ENCODE measurements at places on chromosomes 6 and 20. TPM values are rescaled to one million over a fixed set of nuclear protein-coding genes. Genes with fewer than 3 reads are reported as not detected.

GRCh38 chr6:133230052-133230451 is 11.1 kb upstream of the EYA4 start:
- no peak overlapping the region for H3K4me3 ChIP-seq
- H3K4me1 ChIP-seq: no peaks in the 10 kb centered on the region
- no peak for DNase-seq
- H3K27me3 ChIP-seq: no peaks in the 10 kb centered on the region
- H3K27ac ChIP-seq: no peak overlapping the region
- no peaks in the 10 kb centered on the region for H3K36me3 ChIP-seq

GRCh38 chr6:133697185-133697584 is 191.7 kb upstream of the TCF21 start:
- H3K4me1 ChIP-seq: peaks cover 3% of the 10 kb centered on the region
- DNase-seq: no peak
- no peak overlapping the region for H3K27ac ChIP-seq
- H3K4me3 ChIP-seq: no peak overlapping the region
- H3K27me3 ChIP-seq: no peaks in the 10 kb centered on the region
- H3K36me3 ChIP-seq: no peaks in the 10 kb centered on the region

DNA sequence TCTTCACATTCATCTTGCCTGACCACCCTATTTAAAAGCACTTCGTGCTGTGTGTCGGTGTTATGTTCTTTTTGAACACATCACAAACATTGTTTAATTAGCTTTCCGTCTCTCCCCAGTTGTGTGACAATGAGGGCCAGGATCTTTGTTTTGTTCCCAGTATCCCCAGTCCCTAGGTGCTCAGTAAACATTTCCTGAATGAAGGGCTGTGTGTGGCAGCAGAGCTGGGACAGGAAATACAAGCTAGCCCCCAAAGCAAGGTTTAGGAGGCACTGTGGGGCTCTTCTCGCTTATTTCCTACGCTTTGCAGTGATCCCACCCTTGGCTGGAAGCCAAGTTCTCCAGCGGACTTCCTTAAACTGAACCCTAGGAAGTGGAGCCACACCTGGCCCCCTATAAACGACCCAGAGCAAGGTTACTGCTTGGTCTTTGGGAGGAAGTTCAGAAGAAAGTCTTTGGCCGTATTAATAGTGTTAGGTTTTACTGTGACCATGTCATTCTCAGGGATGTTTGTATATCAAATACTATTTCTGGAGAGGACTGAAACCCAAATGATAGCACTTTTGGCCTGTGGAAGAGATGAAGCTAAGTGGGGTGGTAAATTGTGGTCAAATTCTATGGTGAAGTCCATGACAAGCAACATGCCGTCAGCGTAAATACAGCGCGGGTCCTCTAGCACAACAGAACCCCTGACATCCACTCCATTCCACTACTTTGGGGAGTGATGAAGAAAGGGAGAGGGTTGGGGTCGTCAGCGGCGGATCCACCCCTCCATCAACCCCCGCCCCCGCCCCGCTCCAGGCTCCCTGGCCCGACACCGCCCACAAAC is 570 bp upstream of the FANCE start:
- H3K4me1 ChIP-seq: peaks cover 24% of the 10 kb centered on the region
- peak overlapping the region; percentile 43 for H3K27ac ChIP-seq
- H3K4me3 ChIP-seq: peak overlapping the region; percentile 11
- H3K36me3 ChIP-seq: peaks cover 10% of the 10 kb centered on the region

- no peak overlapping the region for H3K27ac ChIP-seq
- no peaks in the 10 kb centered on the region for H3K36me3 ChIP-seq
- DNase-seq: peak; percentile 78
- no peaks in the 10 kb centered on the region for H3K27me3 ChIP-seq
These were observed 83.0 kb downstream of the SNX5 start for GRCh38 chr20:17885544-17885943.

DNA sequence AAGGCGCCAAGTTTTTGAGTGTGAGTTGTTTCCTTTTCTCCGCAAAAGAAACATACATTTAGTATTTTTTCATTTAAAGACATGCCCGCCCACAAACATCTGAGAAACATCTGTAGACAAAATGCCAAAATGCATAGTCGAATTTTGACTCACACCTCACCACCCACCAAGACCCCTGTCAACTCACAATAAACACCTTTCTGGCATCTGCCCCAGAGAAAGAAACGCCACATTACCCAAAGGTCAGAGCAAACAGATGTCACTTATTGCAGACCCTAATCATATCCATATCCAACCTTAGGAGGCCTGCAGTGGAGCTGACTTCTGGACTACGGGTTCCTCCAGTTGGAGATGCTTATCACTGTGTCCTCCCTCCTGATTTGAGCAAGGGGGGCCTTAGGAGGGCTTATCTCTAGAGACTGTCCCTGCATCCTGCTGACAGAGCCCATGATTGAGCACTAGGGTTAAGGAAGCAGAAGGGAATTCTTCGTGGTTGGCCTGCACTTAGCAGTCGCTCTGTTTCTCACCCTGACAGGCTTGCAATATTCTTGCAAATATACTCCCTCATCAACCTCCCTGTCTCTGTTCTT is 90.5 kb upstream of the TBX18 start:
- no peaks in the 10 kb centered on the region for H3K27me3 ChIP-seq
- no peak for DNase-seq
- H3K4me1 ChIP-seq: no peaks in the 10 kb centered on the region
- H3K36me3 ChIP-seq: no peaks in the 10 kb centered on the region
- no peak overlapping the region for H3K4me3 ChIP-seq

- no peak overlapping the region for H3K27ac ChIP-seq
- peaks cover 6% of the 10 kb centered on the region for H3K4me1 ChIP-seq
- peak; percentile 59 for DNase-seq
- no peaks in the 10 kb centered on the region for H3K27me3 ChIP-seq
These were observed 76.4 kb upstream of the RNF24 start for GRCh38 chr20:4091490-4092479.

DNA sequence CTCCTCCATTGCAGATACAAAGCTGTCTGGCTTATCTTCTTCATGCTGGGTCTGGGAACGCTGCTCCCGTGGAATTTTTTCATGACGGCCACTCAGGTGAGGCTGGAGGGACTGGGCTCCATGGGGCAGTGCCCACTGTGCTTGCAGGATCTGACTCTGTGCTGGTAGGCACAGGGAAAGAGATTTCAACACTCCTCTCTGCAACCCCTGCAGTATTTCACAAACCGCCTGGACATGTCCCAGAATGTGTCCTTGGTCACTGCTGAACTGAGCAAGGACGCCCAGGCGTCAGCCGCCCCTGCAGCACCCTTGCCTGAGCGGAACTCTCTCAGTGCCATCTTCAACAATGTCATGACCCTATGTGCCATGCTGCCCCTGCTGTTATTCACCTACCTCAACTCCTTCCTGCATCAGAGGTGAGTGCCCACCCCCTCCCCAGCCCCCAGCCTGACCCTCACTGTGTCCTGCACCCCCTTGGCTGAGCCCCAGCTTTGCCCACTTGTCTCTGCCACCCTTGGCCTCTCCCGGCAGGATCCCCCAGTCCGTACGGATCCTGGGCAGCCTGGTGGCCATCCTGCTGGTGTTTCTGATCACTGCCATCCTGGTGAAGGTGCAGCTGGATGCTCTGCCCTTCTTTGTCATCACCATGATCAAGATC is 6.1 kb downstream of the SLC29A1 start:
- H3K36me3 ChIP-seq: peaks cover 64% of the 10 kb centered on the region
- no peak overlapping the region for H3K4me3 ChIP-seq
- peaks cover 64% of the 10 kb centered on the region for H3K4me1 ChIP-seq
- H3K27ac ChIP-seq: no peak overlapping the region
- DNase-seq: no peak

DNA sequence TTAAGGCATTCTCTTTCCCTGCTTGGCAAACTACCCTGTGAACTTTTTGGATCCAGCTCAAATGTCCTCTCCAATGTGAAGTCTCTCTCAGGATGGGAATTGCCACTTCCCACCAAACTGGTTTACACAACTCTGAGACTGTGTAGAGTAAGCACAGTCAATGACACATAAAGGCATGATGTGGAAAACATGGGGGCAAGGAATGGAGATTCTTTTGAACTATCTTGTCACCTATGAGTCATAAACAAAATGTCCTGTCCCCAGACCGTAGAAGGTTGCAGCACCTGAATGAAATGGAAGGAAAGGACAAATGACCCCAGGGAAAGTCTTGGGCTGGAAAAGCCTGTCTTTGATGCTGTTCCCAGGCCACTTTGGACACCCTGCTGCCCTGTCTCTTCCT is 11.0 kb upstream of the KIF13A start:
- no peaks in the 10 kb centered on the region for H3K27me3 ChIP-seq
- no peaks in the 10 kb centered on the region for H3K36me3 ChIP-seq
- H3K4me3 ChIP-seq: no peak overlapping the region

DNA sequence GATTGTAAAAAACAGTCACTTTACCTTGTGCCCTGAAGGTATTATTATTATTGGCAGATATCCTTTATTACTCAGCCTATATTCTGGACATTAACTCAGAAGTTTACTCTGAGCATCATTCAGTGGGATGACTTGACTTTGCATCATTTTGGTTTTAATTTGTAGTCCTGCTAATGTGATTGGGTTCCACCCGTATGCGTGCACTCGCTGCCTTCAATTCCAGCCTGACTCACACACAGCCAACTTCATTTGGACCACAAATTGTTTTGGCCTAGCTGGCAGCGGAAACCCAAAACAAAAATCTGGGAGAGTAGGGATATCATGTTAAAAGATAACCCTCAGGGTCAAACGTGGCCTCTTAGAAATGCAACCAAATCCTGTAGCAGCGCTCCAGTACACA is 704.4 kb upstream of the SLC35B3 start:
- no peak overlapping the region for H3K4me3 ChIP-seq
- no peaks in the 10 kb centered on the region for H3K27me3 ChIP-seq
- H3K4me1 ChIP-seq: peaks cover 2% of the 10 kb centered on the region
- DNase-seq: peak; percentile 16
- no peaks in the 10 kb centered on the region for H3K36me3 ChIP-seq

DNA sequence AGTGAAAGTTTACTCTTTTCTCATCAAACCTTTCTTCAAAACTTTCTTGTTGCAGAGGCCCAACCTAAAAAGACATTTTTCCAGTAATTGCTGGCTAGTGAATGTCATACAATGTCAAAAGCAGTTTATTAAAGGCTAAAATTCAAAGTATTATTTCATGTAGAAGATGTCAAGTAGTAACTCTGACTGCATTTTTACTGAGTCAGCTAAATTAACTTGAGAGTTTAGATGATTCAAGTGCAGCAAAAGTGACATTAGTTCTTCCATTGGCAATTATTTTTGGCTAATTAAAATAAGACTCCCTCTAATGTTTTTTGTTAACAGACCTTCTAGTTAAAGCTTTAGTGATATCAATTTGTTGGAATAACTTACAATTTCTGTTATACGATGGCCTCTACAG is 1438.5 kb downstream of the GRIK2 start:
- no peaks in the 10 kb centered on the region for H3K4me1 ChIP-seq
- H3K36me3 ChIP-seq: no peaks in the 10 kb centered on the region
- no peak overlapping the region for H3K4me3 ChIP-seq
- no peak for DNase-seq

DNA sequence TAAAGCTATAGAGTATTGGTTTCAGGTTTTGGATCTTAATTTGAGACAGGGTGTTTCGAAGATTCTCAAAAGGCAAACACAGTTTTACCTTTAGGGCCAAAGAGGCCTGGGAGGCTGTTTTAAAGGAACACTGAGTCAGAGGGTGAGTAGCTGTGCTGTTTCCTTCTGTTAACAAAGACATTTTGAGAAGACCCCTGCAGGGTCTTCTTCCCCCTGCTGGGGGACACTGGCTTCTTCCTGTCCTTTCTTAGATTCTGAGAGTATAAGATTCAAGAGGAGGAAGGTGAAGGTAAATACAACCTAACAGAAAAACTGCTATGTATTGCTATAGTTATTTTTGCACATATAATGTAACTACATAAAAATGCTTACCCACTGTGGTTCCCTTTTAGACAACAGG is 19.0 kb downstream of the HS3ST5 start:
- H3K27me3 ChIP-seq: no peaks in the 10 kb centered on the region
- H3K36me3 ChIP-seq: no peaks in the 10 kb centered on the region
- DNase-seq: no peak
- H3K27ac ChIP-seq: no peak overlapping the region

DNA sequence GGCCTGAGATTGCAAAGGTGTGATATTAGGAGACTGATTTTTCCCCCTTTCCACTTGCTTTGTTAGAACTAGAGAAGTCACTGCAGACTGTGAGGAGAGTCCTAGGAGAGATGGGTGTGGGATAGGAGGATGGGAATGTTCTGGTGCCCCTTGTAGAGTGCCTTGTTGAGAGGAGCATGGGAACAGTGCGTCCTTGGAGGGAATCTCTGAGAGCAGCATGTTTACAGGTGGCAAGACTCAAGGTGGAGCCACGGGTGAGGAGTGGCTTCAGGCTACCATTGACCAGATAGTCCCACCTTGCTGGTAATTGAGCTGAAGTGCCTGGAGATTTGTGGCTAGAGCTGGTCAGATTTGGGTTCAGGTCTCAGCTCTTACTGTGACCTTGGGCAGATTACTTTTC is 6.0 kb downstream of the PLCG1 start:
- no peaks in the 10 kb centered on the region for H3K27me3 ChIP-seq
- H3K4me3 ChIP-seq: no peak overlapping the region
- no peak overlapping the region for H3K27ac ChIP-seq

DNA sequence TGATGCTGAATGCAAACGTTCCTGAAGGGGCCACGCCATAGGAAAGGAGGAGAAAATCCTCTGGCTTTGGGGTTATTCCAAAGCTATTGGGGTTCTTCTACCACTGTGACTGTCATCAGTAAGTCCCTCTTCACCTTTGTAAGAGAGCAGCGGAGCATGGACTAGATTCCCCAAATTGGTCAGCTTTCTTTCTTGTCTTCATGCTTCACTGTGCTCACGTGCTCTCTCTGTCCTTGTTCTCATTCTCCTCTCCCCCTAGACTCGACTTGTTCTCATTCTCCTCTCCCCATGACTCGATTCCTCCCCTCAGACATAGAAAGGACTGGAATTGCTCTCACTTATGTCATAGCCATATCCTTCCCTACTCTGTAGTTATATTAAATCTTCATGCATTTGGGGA is 54.8 kb upstream of the ADGRG6 start:
- H3K36me3 ChIP-seq: no peaks in the 10 kb centered on the region
- no peak overlapping the region for H3K27ac ChIP-seq
- no peak overlapping the region for H3K4me3 ChIP-seq
- no peak for DNase-seq
- H3K4me1 ChIP-seq: no peaks in the 10 kb centered on the region
- no peaks in the 10 kb centered on the region for H3K27me3 ChIP-seq

TMEM14C gene
- 97.0 TPM for total RNA-seq

CD83 gene
- total RNA-seq: 15.4 TPM

STMN3 gene
- 18.3 TPM for total RNA-seq

PAK5 gene
- 0.04 TPM for total RNA-seq

CLVS2 gene
- 0.53 TPM for total RNA-seq
